WERI-Rb-1 (cell line): ENCODE measurements at places on chromosomes 13 and 19.
A peak's percentile ranks its signal among the peaks of the same experiment; 100 is the strongest.

- peak; percentile 8 for DNase-seq
Measured at GRCh38 chr13:48873587-48873986, 102.1 kb upstream of the FNDC3A start.

DNA sequence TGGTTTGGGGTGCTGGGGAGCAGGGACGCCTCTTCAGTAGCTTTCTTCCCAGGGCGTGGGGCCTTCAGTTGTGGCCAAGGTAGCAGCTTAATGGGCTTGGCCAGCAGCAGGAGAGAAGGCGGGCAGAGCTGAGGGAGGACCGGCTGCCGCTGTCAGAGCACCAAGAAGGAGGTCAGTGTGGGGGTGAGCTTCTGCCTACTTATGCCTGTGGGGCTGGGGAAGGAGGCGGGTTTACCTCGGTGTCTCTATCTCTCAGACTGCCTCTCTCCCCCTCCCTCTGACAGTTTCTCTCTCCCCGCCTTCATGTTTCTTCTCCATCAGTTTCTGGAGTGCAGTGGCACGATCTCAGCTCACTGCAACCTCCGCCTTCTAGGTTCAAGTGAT is at the start of gene CAPN12:
Gene CAPN12, minus strand, starts transcription at position 177 of the 384 bp plus-strand sequence. CDS start 309 bp downstream, outside the sequence.
- DNase-seq = no peak

- DNase-seq = peak; percentile 63
Measured at GRCh38 chr19:39823686-39824085, 10.3 kb downstream of the DYRK1B start.

DNA sequence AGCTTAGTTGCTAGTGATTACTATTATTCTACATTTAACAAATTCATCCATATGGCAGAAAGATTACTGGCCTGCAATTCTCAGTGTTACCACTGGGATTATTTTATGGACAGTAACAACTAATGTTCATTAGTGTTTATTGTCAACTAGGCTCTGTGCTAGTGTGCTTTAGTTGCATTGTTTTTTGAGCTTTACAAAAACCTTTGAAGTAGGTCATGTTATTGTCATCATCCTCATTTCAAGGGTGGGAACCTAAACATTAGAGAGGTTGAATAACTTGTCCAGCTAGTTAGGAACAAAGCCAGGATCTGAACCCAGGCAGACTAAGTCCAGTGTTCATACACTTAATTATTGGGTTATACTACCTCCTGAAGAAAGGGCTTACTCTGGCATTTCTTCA is 27.8 kb upstream of the TDRD3 start:
- DNase-seq = no peak

GRCh38 chr19:41350735-41351338 is 2.9 kb downstream of the TGFB1 start:
- no peak for DNase-seq

DNA sequence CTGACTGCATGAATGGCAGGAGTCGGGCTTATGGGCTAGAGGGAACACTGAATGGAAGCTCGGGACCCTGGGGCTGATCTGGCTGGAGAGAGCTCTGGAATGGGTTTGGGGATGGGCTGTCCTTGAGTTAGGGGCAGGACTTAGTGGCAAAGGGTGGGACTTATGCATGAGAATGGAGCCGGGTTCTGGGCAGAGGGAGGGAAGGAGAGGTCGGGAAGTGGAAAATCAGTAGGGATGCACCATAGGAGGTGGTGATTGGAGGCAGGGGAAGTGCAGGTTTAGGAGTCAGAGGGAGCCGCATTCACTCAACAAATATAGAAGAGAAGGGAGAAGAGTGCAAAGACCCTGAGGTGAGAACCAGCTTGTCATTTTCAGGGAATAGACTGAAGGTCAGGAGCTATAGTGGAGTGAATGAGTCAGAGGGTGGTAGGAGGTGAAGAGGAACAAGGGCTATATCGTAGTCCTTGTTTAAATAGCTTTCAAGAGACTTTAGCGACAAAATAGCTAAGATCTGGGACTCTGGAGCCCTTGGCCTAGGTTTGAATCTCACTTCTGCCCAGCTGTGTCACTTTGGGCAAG is 748 bp downstream of the RAB4B start:
- DNase-seq = no peak
